Hepatocyte (in vitro differentiated cells): ENCODE measurements at places on chromosomes 5 and 9. TPM values are rescaled to one million over a fixed set of nuclear protein-coding genes. Genes with fewer than 3 reads are reported as not detected.

DNA sequence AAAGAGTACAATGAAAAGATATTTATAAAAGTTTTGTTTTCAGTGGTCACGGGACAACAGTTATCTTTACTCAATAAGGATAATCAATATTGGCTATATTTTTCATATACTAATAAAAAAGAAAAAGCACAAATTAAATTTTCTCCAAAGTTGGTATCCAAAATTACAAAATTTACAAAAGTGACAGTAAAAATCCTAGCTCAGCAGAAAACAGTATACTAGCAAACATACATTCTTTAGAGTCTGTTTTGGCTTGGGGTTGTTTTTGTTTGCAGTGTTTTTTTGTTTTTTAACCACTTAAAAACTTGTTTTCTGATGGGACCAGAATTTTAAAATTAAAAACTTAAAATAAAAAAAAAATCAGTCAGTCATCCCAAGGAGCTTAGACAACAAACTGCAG, 183.2 kb downstream of the DENND1A start:
- H3K4me3 ChIP-seq = no peak overlapping the region
- no peaks in the 10 kb centered on the region for H3K36me3 ChIP-seq
- H3K4me1 ChIP-seq = peaks cover 14% of the 10 kb centered on the region

- no peak overlapping the region for H3K4me3 ChIP-seq
- H3K4me1 ChIP-seq = peaks cover 5% of the 10 kb centered on the region
- no peak for DNase-seq
- no peaks in the 10 kb centered on the region for H3K27me3 ChIP-seq
- no peak overlapping the region for H3K27ac ChIP-seq
Observed at GRCh38 chr5:172909931-172910502, 49.2 kb upstream of the RPL26L1 start.

- H3K36me3 ChIP-seq = no peaks in the 10 kb centered on the region
- H3K4me1 ChIP-seq = no peaks in the 10 kb centered on the region
- no peaks in the 10 kb centered on the region for H3K27me3 ChIP-seq
Observed at GRCh38 chr9:19484699-19485098, 75.9 kb downstream of the ACER2 start.

The PCDHGC5 gene
- 0.92 and 1.1 TPM in 2 replicates for total RNA-seq

DNA sequence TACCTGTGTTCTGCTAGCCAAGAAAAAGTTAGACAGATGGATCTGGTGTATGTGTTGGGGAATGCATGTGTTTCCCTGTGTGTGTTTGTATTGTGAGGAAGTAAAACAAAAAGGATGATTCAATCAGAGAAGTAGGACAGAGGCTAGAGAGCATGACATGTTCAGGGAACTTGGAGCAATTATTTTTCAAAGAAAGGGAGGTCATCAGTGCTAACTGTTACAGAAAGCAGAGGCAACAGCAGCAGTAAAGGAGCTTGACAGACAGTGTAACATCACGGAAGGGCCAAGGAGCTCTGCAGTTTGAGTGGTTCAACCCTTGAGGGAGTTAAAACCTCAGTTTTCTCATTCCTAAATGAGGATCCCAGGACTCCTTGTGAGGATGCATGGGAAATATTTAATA, 13.2 kb downstream of the SPINK1 start:
- DNase-seq = no peak
- H3K36me3 ChIP-seq = no peaks in the 10 kb centered on the region
- no peak overlapping the region for H3K4me3 ChIP-seq
- H3K27ac ChIP-seq = no peak overlapping the region
- no peaks in the 10 kb centered on the region for H3K4me1 ChIP-seq
